ENCODE measurements at places on chromosomes 5 and 9.

GRCh38 chr9:136700959-136701667 is 11.3 kb upstream of the DIPK1B start:
- no peak for DNase-seq

DNA sequence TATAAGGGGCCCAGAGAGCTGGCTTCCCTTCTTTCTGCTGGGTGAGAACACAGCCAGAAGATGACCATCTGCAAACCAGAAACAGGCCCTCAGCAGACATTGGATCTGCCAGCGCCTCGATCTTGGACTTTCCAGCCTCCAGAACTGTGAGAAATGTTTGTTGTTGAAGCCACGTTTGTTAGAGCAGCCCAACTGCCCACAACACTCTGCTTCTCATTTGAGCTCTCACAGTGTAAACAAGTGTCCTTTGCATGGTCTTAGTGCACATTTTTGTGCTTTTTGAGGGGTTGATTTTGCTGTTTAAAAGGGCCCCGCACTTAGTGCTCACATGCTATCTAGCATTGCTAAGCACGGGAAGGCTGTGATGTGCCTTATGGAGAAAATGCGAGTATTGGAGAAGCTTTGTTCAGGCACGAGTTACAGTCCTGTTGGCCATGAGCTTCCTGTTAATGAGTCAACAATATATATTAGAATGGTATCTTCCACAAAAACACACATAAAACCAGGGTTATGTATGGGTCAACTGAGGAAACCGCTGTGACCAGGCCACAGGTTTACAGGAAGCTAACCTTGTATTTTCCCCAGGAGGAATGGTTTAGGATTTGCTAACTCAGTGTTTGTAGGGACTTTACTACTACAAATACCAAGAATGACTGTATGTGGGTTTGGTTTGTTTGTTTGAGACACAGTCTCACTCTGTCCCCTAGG is 11.9 kb downstream of the CMBL start:
- DNase-seq: no peak

DNA sequence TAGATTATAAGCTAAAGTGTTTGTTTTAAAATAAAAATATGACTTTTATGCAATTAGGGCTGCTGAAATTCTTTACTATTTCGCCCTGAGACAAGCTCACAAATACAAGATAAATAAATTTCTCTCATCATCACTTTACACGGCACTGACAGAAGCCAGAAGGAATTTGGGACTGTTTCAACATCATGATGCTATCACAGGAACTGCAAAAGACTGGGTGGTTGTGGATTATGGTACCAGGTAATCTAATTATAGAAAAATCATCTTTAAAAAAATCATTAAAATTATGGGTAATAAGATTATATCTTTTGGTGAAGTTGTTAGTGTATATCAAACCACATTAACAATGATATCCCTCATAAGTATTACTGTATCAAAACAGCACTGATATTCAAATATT is 95.0 kb downstream of the MAN2A1 start:
- no peak for DNase-seq

DNA sequence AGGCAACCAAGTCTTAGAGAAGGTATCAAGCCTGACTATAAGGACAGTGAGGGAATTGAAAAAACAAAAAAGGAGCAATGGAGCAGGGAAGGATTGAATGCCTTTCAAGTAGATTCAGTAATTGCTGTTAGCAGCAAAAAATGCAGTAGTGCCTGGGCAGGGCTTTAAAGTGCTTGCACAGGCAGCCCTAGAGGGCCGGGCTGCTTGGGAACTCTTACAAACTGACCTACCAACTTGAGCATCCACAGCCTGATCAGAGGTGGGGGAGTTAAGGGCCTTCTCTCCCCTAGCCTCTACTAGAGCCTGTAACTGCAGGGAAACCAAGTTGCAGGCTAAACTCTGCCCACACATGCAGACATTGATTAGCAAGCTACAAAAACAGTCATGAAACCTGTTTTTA is 19.4 kb downstream of the FXN start:
- DNase-seq: no peak

DNA sequence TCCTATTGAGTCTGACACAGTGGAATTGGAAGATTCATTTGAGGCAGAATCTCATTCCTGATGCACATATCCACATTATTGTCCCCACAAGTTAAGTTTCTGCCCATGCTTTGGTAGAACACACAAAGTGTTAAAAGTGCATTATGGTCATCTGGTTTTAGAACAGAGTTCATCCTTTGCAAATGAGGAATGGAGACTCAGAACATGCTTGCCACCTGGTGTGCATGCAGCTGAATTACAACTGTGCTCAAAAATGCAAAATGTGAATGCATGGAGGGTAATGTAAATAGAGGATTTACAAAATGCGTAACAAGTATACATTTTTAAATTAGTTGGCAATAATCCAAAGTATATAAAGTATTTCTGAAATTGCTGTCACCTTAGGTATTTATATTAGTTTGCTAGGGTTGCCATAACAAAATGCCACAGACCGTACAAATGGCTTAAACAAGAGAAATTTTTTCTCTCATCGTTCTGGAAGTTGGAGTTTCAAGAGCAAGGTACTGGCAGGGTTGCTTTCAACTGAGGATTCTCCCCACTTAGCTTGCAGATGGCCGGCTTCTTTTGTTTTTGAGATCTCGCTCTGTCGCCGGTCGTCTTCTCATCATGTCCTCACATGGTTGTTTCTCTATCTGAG is 671.1 kb downstream of the TAF11L14 start:
- no peak for DNase-seq

DNA sequence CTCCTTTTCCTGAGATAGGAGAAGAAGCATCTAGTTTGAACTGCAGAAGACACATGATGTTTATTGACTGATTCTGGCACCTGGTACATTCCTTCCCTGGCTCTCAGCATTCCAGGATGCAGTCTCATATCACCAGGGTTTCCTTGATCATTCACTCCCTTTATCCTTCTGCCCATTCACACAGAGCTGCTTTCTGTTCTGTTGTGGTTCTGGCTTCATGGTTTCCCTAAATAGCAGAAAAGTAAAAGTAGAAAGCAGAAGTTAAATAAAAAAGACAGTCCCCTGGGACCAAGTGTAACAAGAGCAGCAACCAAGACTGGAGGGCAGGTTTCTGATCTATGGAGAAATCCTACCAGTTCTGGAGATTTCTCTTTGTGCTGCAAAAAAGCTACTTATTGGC is 3.2 kb downstream of the IFNA8 start:
- no peak for DNase-seq

- DNase-seq: no peak
These were observed 609.6 kb upstream of the TLE4 start for GRCh38 chr9:78962156-78962555.

DNA sequence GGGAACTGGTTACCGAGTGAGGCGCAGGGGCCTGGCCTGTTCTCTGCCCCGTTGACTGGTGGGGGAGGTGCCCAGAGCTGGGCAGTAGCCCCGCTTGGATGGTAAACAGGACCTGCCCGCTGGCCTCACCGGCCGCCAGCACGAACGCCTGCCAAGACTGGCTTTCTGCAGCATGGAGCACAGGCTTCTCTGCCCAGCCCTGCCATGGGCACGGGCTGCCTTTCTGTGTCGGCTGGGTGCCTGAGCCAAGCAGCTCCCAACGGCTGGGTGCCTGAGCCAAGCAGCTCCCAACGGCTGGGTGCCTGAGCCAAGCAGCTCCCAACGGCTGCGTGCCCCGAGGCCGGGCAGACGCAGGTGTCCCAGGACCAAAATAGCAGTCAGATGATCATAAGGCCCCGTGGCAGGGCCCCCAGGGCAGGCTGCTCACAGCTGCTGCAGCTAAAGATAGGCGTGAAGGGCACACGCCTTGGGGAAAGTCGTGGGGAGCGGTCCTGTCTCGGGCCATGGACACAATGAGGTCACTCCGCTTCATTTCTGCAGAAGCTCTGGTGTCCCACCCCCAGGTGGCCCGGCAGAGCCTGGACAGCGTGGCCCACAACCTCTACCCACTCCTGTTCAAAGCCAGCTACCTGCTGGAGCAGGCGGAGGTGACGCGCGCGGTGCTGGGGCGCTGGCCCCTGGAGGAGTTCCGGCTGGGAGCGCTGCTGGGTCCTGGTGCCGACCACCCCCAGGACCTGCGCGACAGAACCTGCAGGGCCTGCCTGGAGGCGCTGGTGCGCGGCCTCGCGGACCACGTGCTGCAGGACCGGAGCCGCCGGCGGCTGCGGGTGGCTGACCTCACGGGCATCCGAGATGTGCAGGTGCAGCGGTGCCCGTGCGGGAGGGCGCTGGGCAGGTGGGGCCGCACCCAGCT is at the start of gene LRRC14B:
LRRC14B (plus strand) TSS at position 460 of the 913 bp plus-strand sequence; CDS start at position 504, 44 bp downstream.
- peak; percentile 95 for DNase-seq

DNA sequence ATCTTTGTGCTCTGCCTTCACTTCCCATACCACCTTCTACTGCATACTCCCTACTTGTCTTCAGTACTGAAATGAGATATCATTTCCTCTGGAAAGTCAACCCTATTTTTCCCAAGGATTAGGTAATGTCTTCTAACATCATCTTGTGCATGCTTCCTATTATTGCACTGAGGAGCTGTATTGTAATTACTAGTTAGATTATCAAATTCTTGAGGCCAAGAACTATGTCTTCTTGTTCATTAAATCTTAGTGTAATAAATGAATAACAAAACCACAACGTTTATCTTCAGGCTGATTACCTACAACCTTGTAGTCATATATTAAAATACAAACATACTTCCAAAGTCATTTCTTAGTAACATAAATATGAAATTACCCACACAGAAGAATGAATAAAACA is 87.9 kb upstream of the POU5F2 start:
- DNase-seq: no peak

DNA sequence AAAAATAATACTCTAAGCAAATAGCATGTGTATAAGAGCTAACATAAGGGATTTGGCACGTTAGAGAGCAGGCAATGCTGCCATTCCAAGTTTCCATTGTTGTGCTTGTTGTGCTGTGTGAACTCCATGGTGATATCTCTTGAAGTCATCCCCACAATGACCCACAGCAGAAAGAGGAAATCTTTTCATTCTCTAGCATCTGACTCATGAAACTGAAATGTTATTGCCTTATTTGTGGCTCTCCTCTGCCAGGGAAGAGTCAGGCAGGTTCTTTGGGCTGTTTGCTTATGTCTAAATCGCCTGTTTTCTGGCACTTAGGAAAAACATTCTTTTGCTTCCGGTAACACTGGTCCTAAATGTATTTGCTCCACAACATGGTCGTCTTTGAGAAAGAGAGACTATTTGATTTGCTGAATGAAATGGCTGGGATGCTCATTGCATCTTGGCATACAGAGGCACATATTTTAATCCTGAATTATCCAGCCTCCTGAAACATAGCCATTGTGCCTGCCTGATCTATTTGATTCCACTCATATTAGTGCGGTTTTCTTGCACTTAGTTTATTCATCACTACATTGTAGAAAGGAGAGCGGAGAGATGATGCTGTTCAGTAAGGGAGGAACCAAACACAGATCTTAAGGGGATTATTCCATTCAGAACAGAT is 188.8 kb downstream of the CSNK1G3 start:
- DNase-seq: no peak

GRCh38 chr5:17182494-17182893 is 34.9 kb upstream of the BASP1 start:
- DNase-seq: no peak

- no peak for DNase-seq
These were observed 76.0 kb upstream of the SIMC1 start for GRCh38 chr5:176162198-176162597.

DNA sequence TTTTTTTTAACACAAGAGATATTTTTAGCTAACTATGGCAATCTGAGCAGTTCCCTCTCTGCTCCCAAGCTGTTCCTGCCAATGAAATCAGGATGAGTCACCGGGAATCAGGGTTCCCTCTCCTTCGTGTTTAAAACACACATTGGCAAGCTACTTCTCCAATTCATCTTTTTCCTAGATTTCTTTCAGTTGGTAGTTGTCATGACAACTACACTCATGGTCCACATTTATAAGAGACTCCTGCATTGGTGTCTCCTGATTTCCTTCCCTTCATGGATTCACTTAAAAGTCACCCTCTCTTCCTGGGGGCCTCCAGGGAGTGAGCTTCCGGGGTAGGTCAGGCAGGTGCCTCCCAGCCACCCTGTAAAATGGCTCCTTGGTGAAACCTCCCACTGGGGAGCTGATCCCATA is 72.3 kb upstream of the NIPAL4 start:
- DNase-seq: no peak

- DNase-seq: no peak
These were observed 77.6 kb upstream of the SARDH start for GRCh38 chr9:133815781-133816180.

- no peak for DNase-seq
These were observed 2.0 kb upstream of the TNFAIP8 start for GRCh38 chr5:119353686-119354366.

- DNase-seq: no peak
These were observed 1.5 kb upstream of the FCHO2 start for GRCh38 chr5:72954389-72954788.

DNA sequence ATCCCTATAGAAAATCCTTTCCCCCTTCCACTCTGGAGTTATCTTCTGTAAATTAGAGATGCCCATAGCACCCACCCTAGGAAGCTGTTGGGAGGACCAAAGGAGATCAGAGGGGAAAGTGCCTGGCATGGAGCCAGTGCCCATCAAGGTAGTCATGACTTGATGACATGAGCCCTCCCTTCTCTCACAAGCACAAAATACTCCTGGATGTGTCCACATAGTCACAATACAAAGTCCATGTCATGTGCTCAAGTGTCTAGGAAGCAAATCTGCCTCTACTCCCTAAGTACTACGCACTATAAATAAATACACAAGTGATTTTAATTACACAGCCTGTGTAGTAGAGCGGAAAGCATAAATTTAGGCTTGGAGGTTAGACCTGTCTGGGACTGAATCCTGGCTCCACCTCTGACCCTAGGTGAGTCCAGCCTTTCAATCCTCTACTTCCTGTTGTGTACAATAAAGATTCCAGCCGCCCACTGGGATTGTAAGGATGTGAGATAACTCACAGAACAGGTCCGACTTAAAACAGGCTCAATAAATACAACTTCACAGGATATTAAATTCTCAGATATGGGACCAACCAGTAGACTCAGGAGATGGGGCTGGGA is 30.6 kb downstream of the TTC39B start:
- DNase-seq: no peak

DNA sequence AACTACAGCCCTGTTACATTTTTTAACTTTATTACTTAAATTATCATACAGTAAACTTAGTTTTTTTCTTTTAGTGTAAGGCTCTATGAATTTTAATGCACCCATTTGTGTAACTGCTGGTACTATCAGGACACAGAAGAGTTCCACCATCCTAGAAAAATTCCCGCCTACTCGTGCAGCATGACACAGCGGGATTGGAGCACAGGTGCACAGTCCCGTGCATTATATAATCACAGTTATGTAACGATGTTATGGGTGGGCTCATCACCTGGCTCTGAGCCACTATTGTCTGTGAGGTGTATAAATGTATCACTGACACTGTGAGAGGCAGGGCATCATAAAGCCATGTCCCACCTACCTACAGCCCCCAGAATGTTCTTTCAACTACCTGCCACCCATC is 80.7 kb downstream of the DRD1 start:
- no peak for DNase-seq

Data from psoas muscle (tissue), 8 donors.